ENCODE measurements at places on chromosomes 4 and X.

- DNase-seq: no peak
Measured at GRCh38 chrX:106481341-106481740, 130.4 kb upstream of the RADX start.

- DNase-seq: no peak
Measured at GRCh38 chrX:789096-789495, 158.5 kb downstream of the SHOX start.

DNA sequence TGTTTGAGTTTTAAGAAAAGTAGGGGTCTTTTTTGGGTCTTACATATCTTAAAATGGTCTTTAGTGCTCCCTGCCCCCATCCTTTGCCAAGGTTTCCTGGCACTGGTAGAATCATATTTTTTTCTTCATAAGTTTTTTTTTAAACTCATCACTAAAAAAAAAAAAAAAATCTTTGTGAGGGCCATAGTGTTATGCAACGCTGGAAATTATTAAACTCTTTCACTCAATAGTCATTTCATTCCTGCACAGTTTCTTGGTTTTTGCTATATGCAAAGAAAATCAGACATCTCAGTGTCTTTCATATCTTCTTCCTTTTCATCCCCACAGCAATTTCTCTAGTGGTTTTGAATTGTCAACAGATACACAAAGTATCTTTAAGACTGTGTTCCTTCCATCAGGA, 95.6 kb downstream of the TMA16 start:
- no peak for DNase-seq

GRCh38 chr4:152024881-152025280, 264.1 kb upstream of the GATB start:
- no peak for DNase-seq

DNA sequence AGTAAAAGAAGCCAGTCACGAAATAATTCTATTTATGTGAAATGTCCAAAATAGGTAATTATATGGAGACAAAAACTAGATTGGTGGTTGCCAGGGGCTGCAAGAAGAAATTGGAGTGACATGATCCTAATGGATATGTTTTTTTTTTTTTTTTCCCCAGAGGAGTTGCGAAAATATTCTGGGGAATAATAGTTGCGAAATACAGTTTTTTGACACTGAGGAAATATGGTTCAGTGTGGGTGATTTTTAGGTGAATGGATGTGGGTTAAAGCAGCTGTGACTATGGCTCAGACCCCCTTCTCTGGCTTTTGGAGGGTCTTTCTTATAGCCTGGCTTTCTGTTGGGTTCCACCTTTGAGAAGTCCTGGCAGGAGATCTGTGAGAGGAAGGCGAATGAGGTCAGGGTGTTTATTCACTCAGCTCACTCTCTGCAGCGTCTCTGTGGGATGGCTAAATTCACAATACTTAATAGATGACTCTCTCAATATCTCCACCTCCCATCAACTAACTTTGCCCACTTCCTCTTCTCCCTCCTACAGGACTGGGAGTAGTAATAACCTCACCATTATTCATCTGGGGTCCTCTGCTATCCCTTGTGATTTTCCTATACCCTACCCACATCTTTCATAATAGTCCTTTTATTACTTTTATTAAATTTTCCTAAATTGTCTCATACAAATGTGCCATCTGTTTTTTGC, 15.3 kb upstream of the RAB9B start:
- no peak for DNase-seq

- DNase-seq: no peak
Measured at GRCh38 chr4:139214039-139214534, 37.1 kb upstream of the ELF2 start.

DNA sequence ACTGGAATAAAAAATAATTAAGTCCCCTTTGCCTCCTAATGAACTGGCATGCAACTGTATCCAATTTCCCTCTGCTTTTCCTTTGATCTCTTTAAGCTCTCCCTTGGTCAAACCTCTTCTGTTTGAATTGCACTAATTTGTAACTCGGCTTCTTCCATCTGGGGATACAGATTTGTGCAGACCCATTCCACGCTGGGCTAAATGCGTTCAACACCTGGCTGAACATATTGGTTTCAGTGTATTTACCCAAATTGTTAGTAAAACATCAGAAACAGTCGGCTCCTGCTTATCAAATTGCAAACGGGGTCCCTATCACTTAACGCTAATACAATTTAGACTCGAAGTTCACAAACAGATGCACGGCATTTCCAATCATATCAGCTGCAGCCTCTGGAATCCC, 124.9 kb upstream of the TAPT1 start:
- DNase-seq: no peak

GRCh38 chr4:144300616-144301015, 160.1 kb upstream of the GYPA start:
- DNase-seq: no peak

DNA sequence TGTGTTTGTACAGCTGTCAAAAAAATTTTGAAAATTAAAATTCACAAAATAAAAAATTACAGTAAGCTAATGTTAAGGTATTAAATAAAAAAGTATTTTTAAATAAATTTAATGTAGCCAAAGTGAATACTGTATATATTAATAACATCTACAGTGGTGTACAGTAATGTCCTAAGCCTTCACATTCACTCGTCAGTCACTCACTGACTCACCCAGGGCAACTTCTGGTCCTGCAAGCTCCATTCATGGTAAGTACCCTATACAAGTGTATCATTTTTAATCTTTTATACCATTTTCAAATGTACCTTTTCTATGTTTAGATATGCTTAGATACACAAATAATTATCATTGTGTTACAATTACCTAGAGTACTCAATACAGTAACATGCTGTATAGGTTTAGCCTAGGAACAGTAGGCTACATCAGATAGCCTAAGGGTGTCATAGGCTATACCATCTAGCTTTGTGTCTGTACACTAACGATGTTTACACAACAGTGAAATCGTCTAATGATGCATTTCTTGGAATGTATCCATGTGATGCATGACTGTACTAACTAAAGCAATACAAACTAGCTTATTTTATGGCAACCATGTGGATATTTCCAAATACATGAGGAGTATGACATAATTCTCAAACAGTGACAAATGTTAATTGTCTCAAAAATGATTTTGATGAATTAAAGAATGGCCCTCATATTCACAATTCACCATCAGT, 13.7 kb downstream of the DDX60 start:
- DNase-seq: no peak

GRCh38 chr4:187209921-187210613, 486.4 kb upstream of the FAT1 start:
- no peak for DNase-seq

DNA sequence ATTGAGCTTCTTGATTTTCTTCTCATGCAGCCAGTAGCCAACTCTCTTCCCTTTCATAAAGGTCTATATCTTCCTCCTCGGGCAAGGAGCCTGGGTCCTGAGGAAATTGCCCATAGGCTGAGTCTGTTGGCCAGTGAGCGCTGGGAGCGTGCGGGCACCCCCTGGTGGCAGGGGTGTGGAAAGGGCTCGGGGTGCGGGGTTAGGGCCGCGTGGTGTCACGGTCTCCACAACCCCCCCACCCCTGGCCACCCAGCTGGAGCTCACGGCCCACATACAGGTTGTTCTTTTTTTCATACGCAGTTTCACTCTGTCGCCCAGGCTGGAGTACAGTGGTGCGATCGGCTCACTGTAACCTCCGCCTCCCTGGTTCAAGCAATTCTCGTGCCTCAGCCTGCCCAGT, 13.1 kb downstream of the RBM10 start:
- no peak for DNase-seq

- no peak for DNase-seq
Measured at GRCh38 chrX:155094468-155095061, 23.3 kb downstream of the BRCC3 start.

GRCh38 chrX:109125304-109125703, 356.6 kb downstream of the GUCY2F start:
- DNase-seq: no peak

GRCh38 chr4:10087152-10087791, 29.3 kb downstream of the WDR1 start:
- no peak for DNase-seq

- DNase-seq: no peak
Measured at GRCh38 chr4:186487726-186488125, 67.6 kb downstream of the MTNR1A start.

DNA sequence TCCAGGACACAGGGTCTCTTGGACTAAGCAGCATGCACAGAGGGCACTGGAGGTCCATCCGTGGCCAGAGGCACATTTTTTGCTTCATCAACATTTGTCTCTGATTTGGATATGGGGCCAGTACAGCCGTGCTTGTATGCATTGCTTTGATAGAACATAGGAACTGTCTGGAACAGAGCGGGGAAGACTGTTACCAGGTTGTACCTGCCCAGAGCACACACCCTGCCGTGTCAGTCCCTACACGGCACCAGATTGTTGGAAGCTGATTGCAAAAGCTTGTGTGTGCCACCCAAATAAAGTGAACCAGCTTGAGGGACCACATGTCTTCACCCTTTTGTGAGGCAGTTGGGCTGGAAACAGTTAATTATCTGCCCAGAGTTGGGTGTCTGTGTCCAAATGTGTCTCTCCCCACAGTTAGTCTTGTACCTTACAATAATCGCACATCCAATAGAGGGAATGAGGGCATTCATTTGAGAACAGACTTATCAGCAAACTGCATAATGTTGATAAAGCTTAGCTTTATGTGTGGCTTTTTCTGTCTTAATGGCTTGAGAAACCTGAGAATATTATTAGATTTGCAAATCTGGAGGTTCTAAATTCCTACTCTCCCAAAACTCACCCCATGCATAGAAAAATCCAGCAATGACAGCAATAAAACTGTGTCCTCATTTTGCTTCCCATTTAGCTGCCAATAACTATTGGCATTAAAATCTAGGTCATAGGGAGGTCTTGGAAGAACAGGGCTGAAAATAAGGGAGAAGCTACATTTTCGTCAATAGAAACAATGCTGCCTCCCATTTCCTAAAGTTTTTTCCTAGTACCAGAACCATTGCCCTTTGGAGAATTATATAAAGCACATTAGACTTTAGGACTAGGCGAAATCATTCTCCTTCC, 21.2 kb downstream of the KLF3 start:
- DNase-seq: no peak

- no peak for DNase-seq
Measured at GRCh38 chrX:112643721-112644120, 36.0 kb downstream of the LHFPL1 start.

- DNase-seq: no peak
Measured at GRCh38 chrX:45868425-45868824, 667.7 kb upstream of the DIPK2B start.

- no peak for DNase-seq
Measured at GRCh38 chr4:94892051-94892450, 134.3 kb downstream of the BMPR1B start.

DNA sequence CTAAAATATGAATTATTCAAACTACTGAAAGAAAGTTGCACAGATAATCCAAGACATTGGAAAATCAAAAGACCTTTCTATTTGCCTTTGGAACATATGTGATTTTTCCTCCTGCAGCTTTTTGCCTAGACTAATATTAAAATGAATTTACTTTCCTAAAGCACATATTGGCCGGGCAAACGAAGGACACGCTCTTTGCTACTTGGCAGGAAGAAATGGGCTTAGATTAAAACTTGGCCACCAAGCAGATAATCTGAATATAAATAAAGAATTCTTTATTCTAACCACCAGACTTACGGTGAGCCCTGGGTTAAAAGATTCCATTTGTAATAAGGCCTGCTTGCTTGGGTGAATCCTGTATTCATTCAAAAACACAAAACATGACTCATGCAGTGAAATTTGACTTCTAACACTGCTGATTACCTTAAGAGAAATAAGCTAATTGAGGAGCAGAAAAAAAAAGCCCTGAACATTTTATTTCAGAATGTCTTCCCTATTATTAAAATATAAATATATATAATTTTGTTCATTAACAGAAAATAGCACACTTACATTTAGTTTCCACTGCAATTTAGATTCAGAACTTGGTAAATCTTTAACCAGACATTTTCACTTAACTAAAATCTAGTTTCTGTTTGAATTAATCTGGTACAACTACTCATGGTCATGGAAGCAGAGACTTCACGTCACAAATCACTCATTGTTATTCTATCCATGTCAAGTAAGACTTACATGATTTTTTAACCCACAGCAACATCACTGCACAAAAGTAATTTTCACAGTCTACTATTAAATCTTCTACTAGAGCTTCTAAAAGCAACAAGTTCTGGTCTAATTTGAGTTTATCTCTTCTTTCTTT, 116.1 kb upstream of the PLAC1 start:
- no peak for DNase-seq

GRCh38 chr4:104279744-104280143, 214.9 kb downstream of the CXXC4 start:
- DNase-seq: no peak

DNA sequence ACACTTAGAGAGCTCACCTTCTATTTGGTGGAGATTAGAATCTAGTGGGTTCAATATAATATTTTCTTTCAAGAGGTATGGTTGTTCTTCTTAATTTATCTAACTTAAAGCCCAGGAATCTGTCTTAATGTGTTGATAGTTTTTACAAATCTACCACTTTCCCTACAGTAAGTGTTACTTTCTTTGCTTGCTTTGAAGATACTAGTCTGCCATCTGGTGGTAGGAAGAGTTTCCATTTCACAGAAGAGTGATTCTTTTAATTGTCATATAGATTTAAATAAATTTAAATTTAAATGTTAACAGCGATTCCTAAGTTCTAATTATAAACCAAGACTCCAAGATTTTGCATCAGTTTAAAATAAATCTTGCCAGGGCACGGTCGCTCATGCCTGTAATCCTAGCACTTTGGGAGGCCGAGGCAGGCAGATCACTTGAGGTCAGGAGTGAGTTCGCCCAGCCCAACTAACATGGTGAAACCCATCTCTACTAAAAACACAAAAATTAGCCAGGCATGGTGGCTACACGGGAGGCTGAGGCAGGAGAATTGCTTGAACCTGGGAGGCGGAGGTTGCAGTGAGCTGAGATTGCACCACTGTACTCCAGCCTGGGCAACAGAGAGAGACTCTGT, 43.5 kb downstream of the NUDT9 start:
- DNase-seq: no peak

GRCh38 chr4:81722290-81722851, 250.7 kb upstream of the RASGEF1B start:
- no peak for DNase-seq

DNA sequence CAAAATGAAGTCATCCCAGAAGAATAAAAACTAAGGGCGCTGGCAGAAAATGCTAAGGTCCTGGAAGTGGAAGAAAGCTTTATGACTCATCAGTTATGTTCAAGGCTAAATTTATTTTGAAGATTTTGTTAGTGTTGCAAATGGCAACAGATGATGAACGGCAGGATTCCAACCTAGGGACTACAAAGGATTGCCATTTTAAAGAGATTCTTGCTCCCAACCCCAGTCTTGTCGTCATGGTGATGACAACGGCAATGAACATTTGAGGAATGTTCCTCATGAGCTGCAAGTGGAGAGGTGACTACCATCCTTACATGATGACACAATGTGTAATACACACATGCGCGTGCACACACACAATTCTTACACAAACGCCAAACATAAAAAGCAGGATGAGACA, 54.4 kb upstream of the FTHL17 start:
- no peak for DNase-seq

DNA sequence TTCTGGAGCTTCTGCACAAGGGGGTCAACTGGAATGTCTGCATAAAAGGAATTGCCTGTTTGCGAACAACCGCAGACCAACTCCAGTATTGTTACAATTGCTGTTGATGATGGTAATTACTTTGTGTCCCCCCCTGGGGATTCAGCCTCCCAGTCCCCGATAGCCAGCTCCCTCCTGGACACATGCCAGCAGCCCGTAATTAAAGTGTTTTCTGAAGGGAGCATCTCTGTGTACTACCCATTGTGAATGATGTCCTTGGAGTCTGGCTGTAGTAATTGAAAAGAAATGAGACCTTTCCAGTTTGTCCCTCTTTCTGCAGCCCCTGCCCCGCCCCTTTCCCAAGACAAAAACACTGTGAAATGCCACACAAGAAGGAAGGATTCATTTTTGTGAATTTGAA, 377.1 kb upstream of the LCORL start:
- DNase-seq: no peak

GRCh38 chr4:88070031-88070430, 62.6 kb downstream of the PKD2 start:
- DNase-seq: no peak

All from stimulated activated CD8-positive, alpha-beta memory T cell treated with anti-CD3 and anti-CD28 coated beads, Interleukin-15, amount 100 ng/mL, for 24 hours (primary cell).